ENCODE measurements at places on chromosomes 2 and 18.

- no peak for DNase-seq
Observed at GRCh38 chr18:77572537-77572936, 322.9 kb downstream of the GALR1 start.

DNA sequence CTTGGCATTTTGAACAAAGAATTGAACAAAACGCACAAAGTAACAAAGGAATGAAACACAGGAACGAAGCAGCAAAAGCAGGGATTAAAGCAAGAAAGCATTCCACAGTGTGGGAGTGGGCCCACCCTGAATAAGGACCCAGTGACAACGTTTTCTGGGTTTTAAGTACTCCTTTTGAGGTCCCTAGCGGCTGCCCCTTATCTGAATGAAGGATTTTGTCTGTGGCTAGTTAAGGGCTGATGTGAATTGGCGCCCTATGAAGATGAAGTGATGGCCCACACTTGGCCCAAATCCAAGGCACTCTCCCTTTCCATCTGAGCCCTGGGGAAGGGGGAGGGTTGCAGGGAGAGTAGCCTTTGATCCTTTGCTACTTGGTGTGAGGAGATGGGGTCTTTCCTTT lies 7.8 kb upstream of the CCDC141 start:
- DNase-seq: no peak

DNA sequence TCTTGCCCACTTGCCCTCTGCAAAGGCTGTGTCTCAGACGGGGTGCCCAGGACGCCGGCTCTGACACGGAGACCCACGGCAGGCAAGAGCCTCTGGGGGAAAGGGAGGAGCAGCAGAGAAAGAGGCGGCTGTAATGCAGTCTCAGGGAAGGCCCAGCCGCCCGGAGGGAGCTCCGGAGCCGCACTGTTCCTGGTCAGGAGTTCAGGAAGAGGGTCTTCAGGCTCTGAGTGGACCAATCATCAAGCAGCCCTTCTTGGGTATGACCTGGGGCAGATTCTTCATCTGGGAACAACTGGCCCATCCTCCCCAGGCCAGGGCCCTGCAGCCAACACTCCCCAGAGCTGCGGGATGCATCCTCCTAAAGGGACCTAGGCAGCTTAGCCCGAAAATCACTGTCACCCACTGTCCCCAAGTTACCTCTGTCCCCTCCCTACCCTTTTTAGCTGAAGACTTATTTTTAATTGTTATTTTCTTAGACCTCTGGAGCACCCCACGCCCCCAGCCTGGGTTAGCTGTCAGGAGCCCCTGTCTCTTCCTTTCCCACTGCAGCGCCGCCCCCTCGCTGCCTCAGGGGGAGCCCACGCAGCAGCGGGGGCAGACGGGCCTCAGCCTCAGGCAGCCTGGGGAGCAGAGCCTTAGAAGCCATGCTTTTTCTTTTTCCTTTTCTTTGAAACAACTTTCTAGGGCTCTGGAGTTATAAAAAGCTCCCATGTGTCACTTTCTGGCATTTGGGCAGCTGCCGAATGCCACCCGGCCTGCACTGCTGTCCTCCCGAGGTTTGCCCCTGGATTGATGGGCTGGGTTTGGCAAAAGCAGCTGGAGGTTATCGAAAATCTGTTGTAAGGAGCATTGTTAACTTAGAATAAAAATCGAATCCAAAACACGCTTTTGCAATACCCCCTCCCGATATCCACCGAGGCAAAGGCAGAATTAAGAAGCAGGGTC lies 644 bp upstream of the NEU2 start:
- DNase-seq: no peak

DNA sequence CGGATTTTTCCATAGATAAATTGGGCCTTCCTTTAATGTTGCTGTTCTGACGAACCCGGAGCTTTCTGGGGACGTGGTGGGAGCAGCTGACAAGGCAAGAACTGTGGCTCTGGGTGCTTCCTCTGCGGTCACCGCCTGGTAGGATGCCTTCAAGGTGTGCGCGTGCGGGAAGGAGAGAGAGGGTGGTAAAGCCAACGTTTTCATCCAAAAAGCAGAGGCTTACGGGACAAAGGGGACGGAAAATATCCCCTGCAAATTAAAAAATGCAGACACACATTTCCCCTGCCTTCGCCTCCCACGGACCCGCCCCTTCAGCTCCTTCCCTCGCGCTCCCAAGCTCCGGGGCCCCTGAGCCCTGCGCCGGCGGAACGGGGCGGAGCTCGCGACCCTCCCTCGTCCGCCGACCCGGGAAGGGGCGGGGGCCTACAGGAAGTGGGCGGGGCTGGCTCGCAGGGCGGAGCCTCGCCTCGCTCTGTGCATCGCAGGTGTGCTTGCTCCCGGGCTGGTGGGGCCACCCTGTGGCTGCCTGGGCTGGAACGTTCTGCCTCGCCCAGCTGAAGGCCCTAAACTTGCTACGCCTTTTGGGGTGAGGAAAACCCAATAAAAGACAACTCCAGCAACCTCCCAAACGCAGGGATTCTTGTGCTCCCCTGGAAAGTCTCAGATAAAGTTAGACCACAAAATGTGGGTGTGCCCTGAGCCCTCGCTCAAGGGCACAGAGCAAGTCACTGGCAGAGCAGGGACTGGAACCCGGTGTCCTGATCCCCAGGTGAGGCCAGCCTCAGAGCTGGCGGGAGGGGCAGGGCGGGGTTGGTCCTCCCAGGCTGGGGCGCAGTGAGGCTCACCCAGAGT lies 25.4 kb upstream of the SLC66A3 start:
- no peak for DNase-seq

DNA sequence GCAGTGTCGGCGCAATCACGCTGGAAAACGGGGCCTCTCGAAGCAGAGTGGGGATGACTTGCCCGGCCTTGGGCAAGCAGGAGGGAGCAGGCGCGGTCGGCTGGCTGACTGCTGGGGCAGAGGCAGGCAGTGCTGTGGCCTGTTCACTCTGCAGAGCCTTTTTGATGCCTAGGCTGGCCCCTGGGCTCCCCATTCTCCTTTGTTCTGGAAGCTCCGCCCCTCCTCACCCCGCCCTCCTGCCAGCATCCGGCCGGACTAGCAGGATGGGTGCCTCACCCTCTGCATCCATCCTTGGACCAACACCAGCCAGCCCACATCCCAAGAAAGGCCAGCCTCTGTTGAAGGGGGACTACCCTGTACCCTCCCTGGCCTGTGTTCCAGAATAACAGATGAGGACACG lies at the start of gene ASPRV1:
ASPRV1 (minus strand) TSS at position 136 of the 400 bp plus-strand sequence. CDS start 195 bp downstream, outside the sequence.
- no peak for DNase-seq

DNA sequence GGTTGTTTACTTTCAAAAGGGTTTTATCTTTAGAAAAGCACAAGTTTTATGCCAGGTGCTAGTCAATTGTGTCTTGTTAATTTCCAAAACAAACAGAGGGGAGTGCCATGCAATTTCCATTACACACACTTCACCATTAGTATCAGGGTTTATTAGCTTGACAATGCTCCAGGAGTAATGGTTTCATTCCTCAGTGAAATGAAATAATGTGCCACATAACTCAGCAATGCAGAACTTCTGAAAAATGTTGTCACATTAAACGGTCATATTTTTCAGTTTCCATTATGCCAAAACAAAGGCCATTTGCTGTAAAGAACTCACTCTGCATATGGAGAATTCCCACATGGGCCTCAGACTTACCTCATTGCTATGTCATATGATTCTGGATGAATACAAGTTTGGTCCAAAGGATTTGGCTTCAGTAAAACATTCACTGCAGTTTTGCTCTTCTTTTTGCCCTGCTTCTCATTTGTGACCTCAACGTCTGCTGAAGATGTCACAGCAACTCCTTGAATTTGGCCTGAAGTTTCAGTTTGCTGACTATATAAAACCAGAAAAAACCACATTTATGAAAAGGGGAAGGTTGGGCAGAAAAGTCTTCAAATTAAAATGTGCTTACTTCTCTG lies 198.2 kb downstream of the SRBD1 start:
- DNase-seq: no peak

- DNase-seq: no peak
Observed at GRCh38 chr18:49795612-49796552, 17.5 kb downstream of the ACAA2 start.

- no peak for DNase-seq
Observed at GRCh38 chr18:75208836-75209128, 157 bp downstream of the PTGR3 start.

DNA sequence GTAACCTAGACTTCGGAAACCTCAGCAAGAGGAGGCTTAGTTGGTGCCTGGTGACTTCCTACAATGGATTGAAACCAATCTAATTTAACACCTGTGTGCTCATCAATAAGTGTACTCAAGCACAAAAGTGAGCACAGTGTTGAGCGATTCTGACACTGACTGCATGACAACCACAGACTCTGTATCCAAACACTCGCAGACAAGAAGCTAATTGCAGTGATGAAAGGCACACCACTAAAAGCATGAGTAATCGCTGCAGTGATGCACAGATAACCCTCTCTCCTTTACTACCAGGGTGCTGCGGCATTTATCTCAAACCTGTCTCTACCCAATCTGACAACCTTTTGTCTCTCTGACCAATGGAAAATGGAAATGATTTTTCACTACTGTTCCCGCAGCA lies 168.1 kb downstream of the AFF3 start:
- no peak for DNase-seq

DNA sequence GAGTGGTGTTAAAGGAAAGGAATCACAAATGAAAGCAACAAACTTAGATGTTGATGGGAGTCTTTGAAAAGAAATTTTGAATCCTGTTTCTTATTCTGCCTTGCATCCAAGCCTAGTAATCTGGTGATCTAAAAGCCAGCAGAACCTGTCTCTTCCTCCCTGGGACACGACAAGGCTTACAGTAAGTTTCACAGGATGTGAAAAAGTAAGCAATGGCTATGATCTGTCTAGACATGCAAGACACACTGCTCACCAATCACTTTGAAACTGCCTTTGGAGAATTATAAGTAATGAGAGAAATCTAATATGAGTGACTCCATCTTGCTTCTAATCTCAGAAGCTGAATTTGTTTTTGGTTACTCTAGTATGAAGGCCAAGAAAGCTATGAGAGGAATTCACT lies 103.7 kb downstream of the KCNH7 start:
- no peak for DNase-seq

DNA sequence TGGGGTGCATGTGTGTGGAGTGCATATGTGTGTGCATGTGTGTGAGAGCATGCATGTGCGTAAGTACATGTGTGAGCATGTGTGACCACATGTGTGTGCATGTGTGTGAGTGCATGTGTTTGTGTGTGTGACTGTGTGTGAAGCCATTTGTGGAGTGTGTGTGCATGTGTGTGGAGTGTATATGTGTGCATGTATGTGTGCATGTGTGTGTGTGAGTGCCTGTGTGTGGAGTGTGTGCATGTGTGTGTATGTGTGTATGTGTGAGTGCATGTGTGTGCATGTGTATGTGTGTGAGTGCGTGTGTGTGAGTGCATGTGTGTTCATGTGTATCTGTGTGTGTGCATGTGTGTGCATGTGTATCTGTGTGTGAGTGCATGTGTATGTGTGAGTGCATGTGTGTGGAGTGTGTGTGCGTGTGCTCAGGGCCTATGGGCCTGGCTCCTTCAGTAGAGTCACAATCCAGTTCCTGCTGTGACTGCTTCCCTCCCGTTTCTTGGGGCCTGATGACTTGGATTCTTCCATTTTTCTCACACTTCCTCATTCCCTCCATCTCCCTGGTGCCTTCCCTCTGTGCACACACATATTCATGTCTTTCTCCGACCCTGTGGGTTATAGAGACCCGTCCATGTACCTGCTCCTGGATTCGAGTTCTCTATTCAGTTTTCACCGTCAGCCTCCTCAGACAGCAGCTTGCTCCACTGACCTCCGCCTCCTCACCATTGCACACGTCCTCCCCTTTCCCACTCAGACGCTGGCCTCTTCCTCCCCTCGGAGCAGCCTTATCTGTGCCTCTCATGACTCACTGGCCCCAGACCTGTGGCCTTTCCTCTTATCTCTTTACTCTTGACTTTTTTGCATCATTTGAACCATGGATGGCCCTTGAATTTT lies 25.2 kb downstream of the TOGARAM2 start:
- no peak for DNase-seq

DNA sequence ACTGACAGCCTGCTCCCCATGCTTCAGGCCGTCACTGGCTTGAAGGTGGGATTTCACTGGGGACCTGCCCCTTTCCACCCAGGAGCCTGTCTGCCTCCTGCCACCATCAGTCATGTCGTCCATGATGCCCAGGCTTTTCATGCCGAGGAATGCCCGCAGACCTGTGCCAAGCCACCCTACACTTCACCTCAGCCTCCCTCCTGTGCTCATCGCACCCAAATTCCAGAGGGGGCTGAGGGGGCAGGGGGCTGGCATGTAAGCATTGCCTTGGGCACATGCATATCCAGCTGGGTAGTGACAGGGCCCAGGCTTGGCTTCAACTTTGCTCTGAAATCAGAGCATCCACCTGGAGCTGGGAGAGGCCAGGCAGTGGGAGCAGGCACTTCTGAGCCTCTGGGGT lies 20.9 kb upstream of the RPRM start:
- DNase-seq: no peak

GRCh38 chr2:99701503-99701902 lies 211.7 kb upstream of the REV1 start:
- no peak for DNase-seq

- DNase-seq: no peak
Observed at GRCh38 chr2:199757233-199757870, 93.6 kb downstream of the FTCDNL1 start.

- DNase-seq: no peak
Observed at GRCh38 chr2:197286805-197287595, 23.6 kb downstream of the ANKRD44 start.

DNA sequence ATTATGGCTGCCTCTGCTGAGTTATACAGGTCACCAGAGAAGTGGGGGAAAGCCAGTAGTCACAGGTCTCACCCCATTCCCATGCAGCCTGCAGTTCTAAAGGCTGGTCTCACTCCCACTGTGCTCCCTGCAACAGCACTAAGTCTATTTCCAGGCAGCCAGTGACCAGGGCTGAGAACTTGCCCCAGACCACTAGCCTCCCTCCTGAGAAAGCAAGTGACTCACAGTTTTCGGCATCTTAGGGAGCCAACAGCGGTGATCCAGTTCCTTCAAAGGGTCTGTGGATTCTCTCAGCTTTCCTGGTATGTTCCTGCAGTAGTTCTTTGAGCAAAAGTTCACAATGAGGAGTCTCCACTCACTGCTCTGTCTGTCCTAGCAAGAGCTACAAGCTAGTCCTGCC lies 329.6 kb upstream of the MAP2 start:
- DNase-seq: no peak

DNA sequence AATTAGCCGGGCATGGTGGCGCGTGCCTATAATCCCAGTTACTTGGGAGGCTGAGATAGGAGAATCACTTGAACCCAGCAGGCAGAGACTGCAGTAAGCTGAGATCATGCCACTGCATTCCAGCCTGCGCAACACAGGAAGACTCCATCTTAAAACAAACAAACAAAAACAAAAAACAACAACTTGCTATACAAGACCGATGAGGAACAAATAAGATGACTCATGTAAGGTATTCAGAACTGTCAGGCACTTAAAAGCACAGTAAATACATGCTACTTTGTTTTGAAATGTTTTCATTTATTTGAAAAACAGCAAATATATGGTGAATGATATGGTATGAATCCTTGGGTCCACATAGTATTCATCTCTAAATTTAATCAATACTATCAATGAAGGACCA lies 66.7 kb downstream of the TRIP12 start:
- no peak for DNase-seq
